Sigmoid colon (tissue), 7 donors: ENCODE measurements at places on chromosomes 5 and 9.

DNA sequence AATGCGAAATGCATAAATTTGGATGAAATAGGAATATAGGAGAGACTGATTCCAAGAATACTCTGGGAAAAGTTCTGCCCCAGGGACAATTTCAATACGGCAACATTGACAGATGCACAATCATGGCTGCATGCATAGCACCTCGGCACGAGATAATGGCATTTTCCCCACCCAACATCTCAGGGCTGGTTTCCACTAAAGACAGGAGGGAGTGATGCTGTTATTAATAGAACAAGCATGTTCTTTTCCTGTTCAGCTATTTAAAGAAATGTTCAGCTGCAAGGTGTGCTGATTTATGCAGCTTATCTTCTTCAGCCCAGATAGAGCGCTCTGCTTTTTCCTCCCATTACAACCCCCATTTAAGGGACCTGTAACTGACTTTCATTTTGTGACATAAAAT is 740.2 kb downstream of the TLR4 start:
- no peak for DNase-seq

GRCh38 chr9:89309608-89310474 is 1.2 kb upstream of the CKS2 start:
- DNase-seq: no peak

DNA sequence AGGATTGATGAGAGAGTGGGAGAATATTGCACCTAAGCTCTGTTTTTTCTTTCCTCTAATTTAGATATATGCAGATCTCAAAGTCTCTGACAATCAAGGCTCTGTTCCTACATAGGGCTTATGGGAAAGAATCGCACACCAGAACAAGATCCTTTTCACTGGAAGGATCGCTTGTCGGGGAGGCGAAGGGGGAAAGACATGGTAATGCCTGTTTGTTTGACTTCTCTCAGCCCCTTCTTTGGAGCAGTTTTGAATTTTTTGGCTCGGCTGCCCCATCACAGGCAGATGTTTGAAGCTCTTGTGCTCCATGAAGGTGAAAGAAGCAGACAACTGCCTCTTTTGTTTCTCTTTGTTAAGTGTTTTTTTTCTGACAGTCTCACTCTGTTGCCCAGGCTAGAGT is 599.9 kb upstream of the ZNF608 start:
- no peak for DNase-seq

DNA sequence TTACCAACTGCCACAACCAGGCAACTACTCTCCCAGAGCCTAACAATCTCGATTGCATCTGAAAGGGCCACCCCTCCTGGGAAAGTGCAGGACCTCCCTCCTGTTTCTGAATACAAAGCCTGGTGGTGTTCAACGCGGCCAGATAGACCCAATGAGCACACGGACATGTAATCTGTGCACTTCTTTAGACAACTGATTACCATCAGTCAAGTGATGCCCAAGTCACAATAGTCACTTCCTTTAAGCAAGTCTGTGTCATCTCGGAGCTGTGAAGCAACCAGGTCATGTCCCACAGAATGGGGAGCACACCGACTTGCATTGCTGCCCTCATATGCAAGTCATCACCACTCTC is 739 bp downstream of the C9orf72 start:
- peak; percentile 81 for DNase-seq

DNA sequence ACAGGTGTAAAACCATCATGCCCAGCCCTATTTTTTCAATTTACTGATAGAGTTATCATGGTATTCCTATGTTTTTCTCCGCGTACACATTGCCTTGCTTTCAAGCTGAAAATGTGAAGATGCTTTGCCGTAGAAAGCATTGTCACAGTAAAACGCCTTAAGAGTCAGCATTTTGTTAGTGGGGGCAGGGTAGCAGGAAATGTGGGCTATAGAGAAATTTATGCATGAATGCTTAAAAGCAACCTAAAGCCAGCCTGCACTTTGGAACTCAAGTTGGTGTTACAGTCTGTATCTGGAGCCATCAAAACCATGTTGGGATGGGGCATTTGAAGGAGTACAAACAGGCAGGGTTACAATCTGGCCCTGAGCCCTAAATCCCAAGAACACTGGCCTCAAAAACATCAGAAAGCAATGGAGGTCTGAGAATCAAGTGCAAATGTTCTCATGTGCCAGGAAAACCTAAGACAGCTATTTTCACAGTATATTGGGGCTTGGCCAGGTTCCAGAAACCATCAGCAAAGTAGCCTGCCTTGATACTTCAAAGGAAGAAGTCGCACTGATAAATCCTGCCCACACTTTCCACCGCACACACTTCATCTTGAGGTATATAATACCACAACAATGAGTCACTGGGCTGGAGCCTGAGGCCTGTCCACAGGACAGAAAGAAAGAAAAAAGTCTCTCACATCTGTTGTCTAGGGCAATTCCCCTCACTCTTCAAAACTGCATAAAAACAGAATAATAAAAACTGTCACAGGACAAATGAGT is 313.8 kb downstream of the ENC1 start:
- no peak for DNase-seq
